ENCODE measurements at places on chromosomes 12 and 14. TPM values are rescaled to one million over a fixed set of nuclear protein-coding genes. Genes with fewer than 3 reads are reported as not detected.

The ASB2 gene
- total RNA-seq, result 1.3 TPM

The FAM216A gene
- total RNA-seq, result 10.5 TPM

The DAO gene
- not detected for total RNA-seq

The IFNG-AS1 gene
- 0.16 TPM for total RNA-seq

The ZNF891 gene
- total RNA-seq, result 2.7 TPM

The CPNE6 gene
- not detected for total RNA-seq

The CIT gene
- 9.5 TPM for total RNA-seq

The SLC6A15 gene
- total RNA-seq, result not detected

The SRRM4 gene
- not detected for total RNA-seq

The TAS2R10 gene
- total RNA-seq, result 1.6 TPM

The MYO1H gene
- under 0.01 TPM for total RNA-seq
